Esophagus muscularis mucosa (tissue), 4 donors: ENCODE measurements at places on chromosomes 1 and 21. TPM values are rescaled to one million over a fixed set of nuclear protein-coding genes. Genes with fewer than 3 reads are reported as not detected.
A peak's percentile ranks its signal among the peaks of the same experiment; 100 is the strongest.

CCDC28B gene
- 5.0 TPM for total RNA-seq

NMNAT2 gene
- total RNA-seq = 2.0 TPM

GBP2 gene
- 138 TPM for total RNA-seq

WNT2B gene
- 6.3 TPM for total RNA-seq

PGM1 gene
- total RNA-seq = 70.6 TPM

CDCA8 gene
- 0.40 TPM for total RNA-seq

CYP4A22 gene
- total RNA-seq = 0.46 TPM

PFKL gene
- 90.3 TPM for total RNA-seq

- no peaks in the 10 kb centered on the region for H3K27me3 ChIP-seq
- H3K4me3 ChIP-seq = no peak overlapping the region
These were observed 2.8 kb downstream of the CD48 start for GRCh38 chr1:160708801-160709200.

DNA sequence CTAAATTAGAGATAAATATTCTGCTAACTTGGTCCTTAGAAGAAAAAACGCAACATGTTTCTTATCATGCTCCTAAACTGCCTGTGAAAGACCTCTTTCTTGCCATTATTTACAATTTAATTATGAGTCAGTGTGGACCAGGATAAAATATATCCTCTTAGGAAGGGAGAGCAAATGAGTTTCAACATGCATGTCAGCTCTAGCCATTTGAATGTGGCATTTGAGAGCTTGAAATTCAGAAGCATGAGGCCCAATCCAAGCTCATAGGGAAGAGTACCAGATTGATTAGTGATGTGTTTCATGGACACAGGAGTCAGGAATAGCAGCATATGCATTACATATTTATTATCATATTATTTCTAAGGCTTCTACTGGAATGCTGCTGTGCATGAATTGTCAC, 39.3 kb downstream of the TBX15 start:
- H3K27ac ChIP-seq = no peak overlapping the region
- no peak overlapping the region for H3K4me3 ChIP-seq
- H3K27me3 ChIP-seq = no peaks in the 10 kb centered on the region
- no peak for DNase-seq
- no peaks in the 10 kb centered on the region for H3K4me1 ChIP-seq

DNA sequence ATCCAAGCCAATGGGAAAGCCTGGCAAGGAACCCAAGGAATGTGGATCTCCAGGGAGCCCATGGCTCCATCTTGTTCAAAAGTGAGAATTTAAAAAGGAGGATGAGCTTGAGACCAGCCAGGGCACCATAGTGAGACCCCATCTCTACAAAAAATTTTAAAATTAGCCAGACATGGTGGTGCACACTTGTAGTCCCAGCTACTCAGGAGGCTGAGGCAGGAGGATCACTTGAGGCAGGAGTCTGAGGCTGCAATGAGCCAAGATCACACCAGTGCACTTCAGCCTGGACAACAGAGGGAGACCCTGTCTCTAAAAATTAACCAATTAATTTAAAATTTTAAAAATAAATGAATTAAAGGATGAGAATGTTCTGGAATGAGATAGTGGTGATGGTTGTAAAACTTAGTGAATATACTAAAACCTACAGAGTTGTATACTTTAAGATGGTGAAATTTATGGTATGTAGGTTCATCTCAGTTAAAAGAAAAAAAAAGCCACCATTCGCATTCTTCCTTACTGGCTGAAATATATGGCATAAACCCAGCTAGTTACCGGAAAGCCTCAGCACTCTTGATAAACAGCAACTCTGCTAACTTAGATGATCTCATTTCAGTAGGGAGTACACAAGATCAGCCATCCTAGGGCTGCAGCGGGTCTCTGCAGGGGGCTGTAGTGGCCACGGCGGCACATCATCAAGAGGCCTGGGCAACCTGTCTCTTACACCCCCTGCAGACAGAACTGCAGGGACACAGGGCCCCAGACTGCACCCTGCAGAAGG, 48.3 kb upstream of the H6PD start:
- H3K4me3 ChIP-seq = no peak overlapping the region
- no peak overlapping the region for H3K27ac ChIP-seq
- no peaks in the 10 kb centered on the region for H3K27me3 ChIP-seq
- no peaks in the 10 kb centered on the region for H3K36me3 ChIP-seq
- no peak for DNase-seq

- no peaks in the 10 kb centered on the region for H3K36me3 ChIP-seq
- H3K27ac ChIP-seq = no peak overlapping the region
These were observed 5.0 kb upstream of the DMAP1 start for GRCh38 chr1:44208226-44208625.

- peak overlapping the region; percentile 99 for H3K27ac ChIP-seq
- H3K4me1 ChIP-seq = peaks cover 33% of the 10 kb centered on the region
- peak; percentile 86 for DNase-seq
- H3K27me3 ChIP-seq = no peaks in the 10 kb centered on the region
These were observed 1.0 kb upstream of the HP1BP3 start for GRCh38 chr1:20787840-20788795.

- no peak overlapping the region for H3K27ac ChIP-seq
- H3K4me1 ChIP-seq = peaks cover 13% of the 10 kb centered on the region
- no peaks in the 10 kb centered on the region for H3K27me3 ChIP-seq
- peaks cover 73% of the 10 kb centered on the region for H3K36me3 ChIP-seq
These were observed 29.7 kb upstream of the MTMR11 start for GRCh38 chr1:149966405-149966804.

GRCh38 chr1:236502579-236502971, 21.2 kb upstream of the LGALS8 start:
- H3K36me3 ChIP-seq = no peaks in the 10 kb centered on the region
- H3K4me3 ChIP-seq = peak overlapping the region; percentile 40
- no peak overlapping the region for H3K27ac ChIP-seq
- H3K27me3 ChIP-seq = no peaks in the 10 kb centered on the region
- no peak for DNase-seq
- H3K4me1 ChIP-seq = peaks cover 12% of the 10 kb centered on the region

DNA sequence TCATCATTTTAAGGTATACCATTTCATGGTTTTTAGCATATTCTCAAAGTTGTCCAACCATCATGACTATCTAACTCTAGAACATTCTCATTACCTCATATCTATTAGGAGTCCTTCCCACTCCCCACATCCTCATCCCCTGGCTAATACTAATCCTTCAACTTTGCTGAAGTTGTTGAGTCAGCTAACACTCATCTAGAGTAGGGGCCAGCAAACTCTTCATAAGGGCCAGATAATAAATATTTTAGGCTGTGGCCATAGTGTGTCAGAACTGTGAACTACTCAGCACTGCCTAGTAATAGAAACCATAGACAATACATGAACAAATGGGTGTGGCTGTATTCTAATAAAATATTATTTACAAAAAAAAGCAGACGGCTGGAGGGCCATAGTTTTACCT, 43.0 kb downstream of the TOR3A start:
- H3K4me3 ChIP-seq = no peak overlapping the region
- no peak for DNase-seq
- peaks cover 24% of the 10 kb centered on the region for H3K4me1 ChIP-seq
- no peaks in the 10 kb centered on the region for H3K27me3 ChIP-seq
- H3K27ac ChIP-seq = no peak overlapping the region
- peaks cover 23% of the 10 kb centered on the region for H3K36me3 ChIP-seq

DNA sequence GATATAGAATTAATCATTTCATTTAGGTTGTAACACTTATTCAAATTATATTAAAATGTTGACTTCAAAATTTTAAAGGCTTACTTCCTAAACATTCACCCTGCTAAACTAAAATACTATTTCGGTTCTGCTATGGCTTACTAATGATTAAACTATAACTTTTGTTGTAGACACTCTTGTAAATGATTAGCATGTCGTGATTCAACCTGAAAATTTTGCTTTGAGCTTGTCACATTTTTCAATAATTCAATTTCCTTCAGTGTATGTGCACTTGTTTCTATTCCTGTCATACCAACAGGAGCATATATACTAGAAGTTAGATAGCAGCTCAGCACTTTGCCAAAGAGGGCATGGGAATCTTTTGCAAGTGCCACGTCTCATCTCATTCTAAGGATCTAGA, 1018.8 kb downstream of the AMY1C start:
- no peak overlapping the region for H3K27ac ChIP-seq
- no peaks in the 10 kb centered on the region for H3K4me1 ChIP-seq
- H3K27me3 ChIP-seq = no peaks in the 10 kb centered on the region
- no peak overlapping the region for H3K4me3 ChIP-seq
- no peak for DNase-seq

GRCh38 chr1:111193712-111194480, 6.5 kb downstream of the DENND2D start:
- DNase-seq = no peak
- H3K4me3 ChIP-seq = no peak overlapping the region
- H3K36me3 ChIP-seq = no peaks in the 10 kb centered on the region
- no peaks in the 10 kb centered on the region for H3K4me1 ChIP-seq
- H3K27me3 ChIP-seq = no peaks in the 10 kb centered on the region

DNA sequence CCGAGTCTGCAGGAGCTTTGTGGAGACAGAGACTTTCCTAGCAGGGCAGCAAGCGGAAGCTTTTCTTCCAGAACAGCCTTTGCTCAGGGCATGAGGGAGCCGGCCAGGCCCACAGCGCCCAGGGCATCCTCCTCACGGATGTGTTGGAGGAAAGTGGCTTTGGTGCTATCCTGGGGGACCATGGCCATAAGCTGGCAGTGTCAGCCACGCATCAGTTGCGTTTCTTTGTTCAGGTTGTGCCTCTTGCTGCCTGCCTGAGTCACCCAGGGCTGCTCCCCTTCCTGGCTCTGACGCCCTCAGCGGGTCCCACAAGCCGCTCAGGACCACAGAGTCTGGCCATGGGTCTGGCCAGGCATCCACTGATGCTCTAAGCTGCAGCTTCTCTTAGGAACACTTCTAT, 39.6 kb upstream of the PRSS38 start:
- H3K36me3 ChIP-seq = peaks cover 41% of the 10 kb centered on the region
- no peak for DNase-seq
- H3K4me1 ChIP-seq = peaks cover 27% of the 10 kb centered on the region
- H3K4me3 ChIP-seq = no peak overlapping the region
- peak overlapping the region; percentile 34 for H3K27ac ChIP-seq
- H3K27me3 ChIP-seq = no peaks in the 10 kb centered on the region

DNA sequence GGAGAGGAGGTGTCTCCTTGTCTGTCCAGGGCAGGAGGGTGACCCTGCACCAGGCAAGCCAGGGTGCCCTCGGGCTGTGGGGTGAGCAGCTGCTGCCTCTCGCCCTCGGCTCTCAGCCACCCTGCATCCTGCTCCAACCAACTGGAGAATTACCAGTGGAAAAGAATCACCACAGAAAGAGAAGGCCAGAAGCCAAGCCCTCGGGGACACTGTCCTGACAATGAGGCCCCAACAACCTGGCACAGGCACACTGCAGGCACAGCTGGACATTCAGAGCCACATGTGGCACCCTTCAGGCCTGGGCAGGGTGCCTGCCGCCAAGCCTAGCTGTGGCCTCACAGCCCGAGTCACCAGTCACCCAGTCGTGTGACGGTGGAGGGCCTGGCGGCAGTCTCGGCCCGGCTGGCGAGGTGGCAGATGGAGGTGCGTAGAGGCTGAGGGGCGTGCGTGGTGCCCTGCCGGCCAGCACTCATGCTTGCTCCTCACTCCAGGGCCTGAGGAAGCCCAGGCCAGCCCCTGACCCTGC, 12.0 kb downstream of the MEGF6 start:
- peaks cover 12% of the 10 kb centered on the region for H3K4me1 ChIP-seq
- DNase-seq = no peak
- no peak overlapping the region for H3K4me3 ChIP-seq
- no peak overlapping the region for H3K27ac ChIP-seq

DNA sequence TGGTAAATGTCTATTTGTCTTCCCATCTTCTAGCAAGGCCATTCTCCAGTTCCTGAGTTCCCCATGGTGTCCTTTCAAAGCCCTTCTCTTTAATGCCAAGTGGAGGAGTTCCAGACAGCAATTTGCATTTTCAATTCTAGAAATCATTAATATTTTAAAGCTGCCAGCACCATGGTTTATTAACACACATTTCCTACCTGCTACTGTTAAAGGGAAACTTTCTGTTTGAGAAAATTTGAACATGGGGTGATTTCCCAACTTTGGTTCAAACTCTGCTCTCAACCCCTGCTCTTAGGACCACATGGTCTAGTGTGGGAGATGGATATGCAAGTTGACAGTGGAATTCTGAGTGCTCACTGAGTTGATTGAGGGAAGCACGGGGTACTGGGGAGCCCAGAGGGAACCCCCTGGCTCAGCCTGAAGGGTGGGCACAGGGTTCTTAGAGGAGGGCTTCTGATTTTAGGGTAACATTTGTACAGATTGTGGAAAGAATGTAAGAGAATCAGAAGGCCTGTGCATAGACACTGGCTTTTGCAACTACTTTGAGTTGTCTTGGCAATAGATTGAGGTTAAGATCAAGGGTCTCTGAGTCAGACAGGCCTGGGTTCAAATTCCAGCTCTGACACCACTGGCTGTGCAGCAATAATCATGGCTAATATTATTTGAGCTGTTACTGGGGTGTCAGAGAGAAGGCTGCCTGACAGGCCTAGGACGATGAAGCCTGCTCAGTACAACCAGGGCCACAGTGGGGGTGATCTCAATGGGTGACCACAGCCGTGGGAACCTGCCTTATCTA, 97.8 kb downstream of the BEND5 start:
- H3K4me3 ChIP-seq = no peak overlapping the region
- no peak for DNase-seq
- H3K27ac ChIP-seq = no peak overlapping the region

DNA sequence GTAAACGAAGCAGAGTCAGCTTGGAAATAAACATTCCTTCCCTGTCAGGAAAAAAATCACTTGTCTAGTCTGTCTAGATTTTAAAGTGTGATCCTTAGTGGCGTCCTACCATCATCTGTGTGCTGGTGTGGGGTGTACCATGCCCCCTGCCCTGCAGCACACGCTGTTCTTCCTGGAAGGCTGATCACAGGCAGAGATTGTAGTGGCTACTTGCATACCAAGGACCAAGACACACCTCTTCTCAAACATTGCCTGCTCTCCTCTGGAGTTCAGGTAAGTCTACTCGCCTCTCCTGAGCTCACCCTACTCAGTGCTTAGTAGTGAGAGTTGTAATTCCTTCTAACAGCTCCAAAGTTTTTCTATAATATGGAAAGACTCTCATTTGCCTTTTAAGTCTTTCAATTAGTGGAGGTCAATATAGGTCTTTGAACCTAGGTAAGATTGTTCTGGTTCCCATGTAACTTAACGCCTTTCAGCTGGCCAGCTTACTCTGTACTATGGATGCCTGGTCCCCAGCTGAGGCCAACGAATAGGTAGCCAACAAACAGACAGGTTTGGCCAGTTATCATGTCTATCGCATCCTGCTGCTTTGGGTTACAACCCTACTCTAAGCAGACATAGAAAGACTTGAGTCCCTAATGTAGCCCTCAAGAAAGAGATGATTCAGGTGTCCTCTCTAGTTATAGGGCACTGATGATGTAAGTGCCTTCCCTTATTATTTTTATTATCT, 55.4 kb downstream of the XCL1 start:
- no peaks in the 10 kb centered on the region for H3K27me3 ChIP-seq
- peaks cover 21% of the 10 kb centered on the region for H3K4me1 ChIP-seq
- no peaks in the 10 kb centered on the region for H3K36me3 ChIP-seq
- no peak for DNase-seq
